ENCODE measurements at places on chromosomes 13 and 19.

GRCh38 chr13:98916403-98916802, 61.5 kb downstream of the DOCK9 start:
- no peak for DNase-seq

DNA sequence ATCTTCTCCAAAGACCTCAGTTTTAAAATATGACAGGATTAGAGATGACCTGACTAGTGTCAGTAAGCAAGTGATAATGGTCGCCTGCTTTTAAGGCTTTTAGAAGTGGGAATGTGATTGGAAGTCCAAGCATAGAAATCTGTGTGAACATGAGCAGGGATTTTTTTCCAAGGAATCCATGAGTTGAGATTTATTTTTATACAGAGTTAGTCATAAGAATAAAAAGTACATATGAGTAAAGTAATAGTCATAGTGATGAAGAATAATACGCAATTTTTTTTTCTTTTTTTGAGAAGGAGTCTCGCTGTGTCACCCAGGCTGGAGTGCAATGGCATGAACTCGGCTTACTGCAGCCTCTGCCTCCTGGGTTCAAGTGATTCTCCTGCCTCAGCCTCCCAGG, 1.6 kb downstream of the ZNF546 start:
- no peak for DNase-seq

- DNase-seq = peak; percentile 18
Measured at GRCh38 chr19:35558400-35559280, 4.8 kb downstream of the ATP4A start.

GRCh38 chr19:43464134-43464775, 1.2 kb downstream of the LYPD3 start:
- no peak for DNase-seq

DNA sequence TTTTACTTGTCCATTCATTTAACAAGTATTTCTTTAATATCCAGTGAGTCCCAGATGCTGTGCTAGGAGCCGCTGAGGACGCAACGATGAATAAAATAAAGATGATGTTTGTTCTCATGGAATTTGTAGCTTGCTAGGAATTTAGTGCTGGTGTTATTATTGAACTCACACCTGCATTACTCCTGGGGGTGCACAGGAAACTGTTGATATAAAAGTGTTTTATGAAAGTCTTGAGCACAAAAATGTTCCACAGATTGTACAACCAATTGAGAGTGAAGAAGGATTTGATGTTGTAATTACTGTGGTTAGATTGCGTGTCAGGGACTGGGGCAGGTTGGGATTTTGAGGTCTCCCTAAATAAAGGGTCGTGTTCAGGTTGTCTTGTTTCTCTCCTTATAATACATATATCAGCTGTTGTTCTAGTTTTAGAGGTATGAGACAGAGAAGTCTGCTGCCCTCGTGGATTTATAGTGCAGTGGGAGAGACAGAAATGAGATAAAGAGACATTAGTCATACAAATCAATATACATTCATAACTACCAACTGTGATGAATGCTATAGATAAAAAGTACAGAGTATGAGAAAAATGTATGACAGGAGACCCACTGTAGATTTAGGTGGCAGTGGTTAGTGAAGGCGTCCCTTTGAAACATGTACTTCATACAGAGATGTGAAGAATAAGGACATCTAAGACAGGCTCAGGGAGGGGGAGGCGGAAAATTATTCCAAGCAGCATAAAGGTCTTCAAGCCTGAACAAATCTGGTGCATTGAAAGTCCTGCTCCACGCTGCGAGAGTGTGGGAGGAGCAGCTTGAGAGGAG, 11.3 kb downstream of the CACNG6 start:
- DNase-seq = no peak

GRCh38 chr19:28023064-28023463, 1189.9 kb downstream of the UQCRFS1 start:
- no peak for DNase-seq

DNA sequence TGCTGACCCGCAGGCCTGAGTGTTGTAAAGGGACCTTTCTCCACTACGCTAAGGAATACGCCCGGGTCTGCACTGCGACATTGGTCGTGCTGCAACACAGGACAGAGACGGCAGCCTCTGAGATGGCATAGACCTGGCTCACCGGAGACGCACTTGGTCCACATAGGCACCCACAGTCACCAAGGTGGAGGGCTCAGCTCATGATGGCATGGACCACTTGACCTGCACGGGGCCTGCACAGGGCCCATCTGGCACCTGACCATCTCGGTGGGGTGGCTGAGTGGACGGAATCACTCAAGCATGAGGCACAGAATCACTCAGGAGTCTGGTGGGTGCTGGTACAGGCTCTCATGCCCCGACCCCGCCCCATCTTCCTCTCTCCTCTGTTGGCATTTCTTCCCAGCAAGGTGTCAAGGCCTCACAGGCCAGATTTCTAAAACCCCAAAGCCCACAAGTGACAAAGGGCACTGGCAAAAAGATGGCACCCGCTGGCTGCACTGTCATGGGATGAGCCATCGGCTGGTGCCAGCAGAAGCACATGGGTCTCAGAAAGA, 45.9 kb downstream of the TSHZ3 start:
- no peak for DNase-seq

- no peak for DNase-seq
Measured at GRCh38 chr19:54616057-54616456, 14.2 kb upstream of the LILRB1 start.

GRCh38 chr19:30355586-30355985, 16.6 kb upstream of the ZNF536 start:
- DNase-seq = no peak

- no peak for DNase-seq
Measured at GRCh38 chr19:49788857-49789256, 22.1 kb downstream of the AP2A1 start.

DNA sequence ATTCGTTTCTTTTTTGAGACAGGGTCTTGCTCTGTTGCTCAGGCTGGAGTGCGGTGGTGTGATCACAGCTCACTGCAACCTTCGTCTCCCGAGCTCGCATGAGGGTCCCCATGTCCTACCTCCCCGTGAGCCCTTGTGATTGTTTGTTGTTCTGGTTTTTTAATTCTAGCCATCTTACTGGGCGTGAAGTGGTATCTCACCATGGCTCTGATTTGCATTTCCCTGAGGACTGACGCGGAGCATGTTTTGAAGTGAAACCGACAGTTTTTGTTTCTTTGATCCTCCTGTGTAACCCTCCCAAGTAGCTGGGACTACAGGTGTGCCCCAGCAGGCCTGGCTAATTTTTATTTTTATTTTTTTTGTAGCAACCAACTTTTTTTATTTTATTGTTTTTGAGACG, 21.7 kb downstream of the GNG7 start:
- no peak for DNase-seq

- no peak for DNase-seq
Measured at GRCh38 chr13:24921881-24922280, 157.9 kb downstream of the RNF17 start.

- no peak for DNase-seq
Measured at GRCh38 chr19:47625650-47626049, 16.7 kb downstream of the BICRA start.

DNA sequence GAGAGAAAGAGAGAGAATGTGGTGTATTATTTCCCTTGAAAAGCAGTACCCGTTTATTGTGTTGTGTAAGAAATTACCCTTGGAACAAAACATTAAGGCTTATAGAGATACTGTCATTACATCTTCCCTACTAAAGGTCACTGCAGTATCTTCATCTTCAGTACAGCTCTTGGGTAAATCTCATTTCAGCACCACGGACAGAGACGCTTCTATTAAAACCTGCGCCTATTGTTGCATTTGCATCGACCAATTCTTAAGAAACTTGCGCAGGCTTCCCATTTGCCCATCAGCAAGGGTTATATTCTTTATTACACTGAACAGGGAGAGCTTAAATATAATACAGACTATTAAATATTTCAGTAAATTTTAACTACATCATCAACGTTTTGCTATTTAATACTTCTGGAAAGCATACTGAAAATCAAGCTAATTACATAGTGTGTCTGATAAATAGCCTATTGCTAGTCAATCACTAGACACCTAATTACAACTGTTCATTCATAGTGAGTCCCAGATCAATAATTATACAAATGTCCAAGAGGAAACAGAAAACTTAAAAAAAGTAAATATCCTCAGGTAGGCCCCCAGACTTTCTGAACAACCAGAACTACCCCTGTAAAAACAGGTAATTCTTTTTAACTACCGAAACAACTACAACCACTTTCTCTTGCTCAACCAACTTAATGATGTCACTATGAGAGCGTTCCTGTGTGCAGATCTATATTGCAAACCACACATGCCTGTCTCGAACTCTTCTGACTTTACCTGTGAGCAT, 350.6 kb downstream of the LIG4 start:
- peak; percentile 55 for DNase-seq

DNA sequence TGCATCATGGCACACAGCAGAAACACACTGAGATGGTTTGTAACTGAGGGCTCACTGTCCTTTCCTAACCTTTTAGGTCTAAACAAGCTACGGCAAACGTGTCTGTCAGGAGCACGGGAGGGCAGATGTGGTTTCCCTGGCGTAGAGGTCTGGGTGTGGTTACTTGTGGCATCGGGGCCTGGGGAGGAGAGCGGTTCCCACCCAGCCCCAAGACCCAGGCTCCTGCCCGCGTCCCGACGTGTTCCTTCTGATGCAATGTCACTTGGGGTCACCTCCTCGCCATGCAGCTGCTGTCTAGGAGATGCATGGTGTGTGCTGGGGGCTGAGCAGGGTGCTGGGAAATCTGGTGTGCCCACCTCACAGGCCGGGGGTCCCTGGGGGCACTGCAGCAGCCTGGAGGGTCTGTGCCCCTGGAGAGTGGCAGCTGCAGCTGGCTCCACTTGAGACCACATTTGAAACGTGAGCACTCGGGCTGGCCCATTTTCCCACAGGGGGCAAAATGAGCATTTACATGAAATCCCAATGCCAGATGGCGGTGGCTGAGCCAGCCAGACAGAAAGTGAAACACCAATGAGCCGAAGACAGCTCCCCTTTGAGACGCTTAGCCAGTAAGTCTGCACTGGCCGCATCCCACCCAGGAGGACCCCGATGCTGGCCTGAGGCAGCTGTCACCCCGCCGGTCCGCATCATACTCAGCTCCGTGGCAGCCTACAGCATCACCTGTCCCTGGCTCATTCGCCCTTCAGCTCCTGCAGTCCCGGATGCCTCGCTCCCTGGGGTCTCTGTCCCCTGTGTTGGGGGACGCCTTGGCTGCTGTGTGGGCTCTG, 22.3 kb upstream of the MYDGF start:
- no peak for DNase-seq

DNA sequence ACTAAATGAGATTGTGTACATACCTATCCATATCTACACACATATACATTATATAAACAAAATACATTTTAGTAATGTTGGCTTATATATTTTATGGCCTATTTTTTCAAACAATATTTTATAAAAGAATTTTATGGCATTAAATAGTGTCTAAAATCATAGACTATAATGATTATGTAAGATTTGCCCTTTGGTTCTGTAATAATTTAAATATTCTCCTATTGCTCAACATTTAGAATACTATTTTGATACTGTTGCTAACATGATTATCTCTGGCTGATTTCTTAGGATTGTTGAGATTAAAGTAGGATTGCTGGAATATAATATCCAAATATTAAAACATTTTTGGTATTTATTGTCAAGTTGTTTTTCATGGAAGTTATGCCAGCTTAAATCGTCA, 565.2 kb upstream of the GPC6 start:
- no peak for DNase-seq

GRCh38 chr19:32406161-32407003, 812 bp downstream of the DPY19L3 start:
- peak; percentile 66 for DNase-seq

DNA sequence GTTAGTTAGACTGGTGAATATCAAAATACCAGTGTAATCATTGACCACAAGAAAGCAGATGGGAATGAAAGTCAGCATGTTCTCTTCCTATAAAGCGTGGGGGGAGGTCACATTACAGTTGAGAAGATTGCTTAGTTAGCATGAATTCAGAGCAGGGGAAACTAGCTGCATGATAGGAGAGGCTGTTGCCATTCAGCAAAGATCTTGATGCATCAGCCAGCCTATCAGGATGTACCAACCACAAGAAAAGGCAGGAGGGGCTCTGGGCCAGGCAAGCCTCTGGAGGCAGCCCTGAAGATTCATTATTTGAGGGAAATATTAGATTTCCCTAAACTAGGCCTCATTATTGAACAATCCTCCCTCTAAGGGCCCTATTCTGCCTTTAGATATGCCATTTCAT, 5.0 kb upstream of the MTMR6 start:
- no peak for DNase-seq

DNA sequence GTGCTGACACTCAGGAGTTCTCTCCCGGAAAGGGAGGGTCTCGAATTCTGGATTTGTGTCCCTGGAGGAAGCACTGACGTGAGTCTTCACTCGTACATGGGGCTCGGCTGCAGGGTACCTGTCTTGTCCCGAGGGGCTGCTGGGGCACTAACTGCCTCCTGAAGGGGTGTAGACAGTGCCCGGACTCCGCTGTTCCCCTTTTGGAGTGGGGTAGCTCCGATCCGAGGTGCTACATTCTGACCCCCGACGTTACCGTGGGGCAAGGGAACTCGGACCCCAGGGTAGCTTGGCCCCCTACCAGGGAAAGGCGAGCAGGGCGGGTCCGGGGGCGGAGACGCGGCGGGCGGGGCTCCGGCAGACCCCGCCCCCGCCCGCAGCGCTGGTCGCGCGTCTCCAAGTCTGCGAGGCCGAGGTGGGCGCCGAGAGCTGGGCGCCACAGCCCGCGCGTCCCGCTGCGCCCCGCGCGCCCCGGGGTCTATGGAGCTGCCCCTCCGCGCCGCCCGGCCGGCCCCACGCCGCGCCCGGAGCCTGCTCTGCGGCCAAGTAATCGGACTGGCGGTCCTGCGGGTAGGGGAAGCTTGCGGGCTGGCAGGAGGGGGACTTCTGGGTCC, at the start of gene NPAS1:
TSS of gene NPAS1 (plus strand) at position 407 of the 611 bp plus-strand sequence. CDS start 1,211 bp downstream, outside the sequence.
- peak; percentile 36 for DNase-seq

DNA sequence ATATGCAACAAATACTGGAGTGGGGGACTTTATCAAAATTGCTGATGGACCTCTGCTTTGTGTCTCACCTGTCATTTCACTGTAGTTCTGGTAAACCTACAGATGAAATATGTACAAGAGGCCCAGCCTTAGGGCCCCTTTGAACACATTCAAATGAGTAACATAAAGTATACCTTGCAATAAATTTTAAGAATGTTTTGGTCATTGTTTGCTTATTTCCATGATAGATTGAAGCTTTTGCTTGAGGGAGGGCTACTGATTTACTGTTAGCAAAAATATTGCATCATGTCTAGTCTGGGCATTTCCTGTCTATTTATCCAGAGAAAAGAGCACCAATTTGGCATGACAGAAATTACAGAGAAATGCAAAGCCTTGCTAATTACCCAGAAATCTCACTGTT, 705.5 kb upstream of the PCDH9 start:
- no peak for DNase-seq

- DNase-seq = no peak
Measured at GRCh38 chr19:35164418-35164817, 9.9 kb downstream of the FXYD5 start.

DNA sequence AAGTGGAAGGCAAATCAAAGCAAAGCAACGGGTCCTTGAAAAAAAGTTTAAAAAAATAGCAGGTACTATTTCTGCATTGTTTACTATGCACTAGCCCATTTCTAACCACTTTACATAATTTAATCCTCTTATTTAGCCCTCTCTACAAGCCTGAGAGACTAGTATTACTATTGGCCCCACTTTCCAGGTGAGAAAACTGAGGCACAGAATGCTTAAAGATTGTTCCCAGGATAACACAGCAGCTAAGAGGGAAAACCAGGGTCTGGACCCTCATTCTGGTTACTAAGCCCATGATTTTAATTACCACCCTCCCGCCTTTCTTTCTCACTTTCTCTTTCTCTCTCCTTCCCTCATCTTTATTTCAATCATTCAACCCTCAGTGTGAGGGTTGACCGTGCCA, 5.7 kb downstream of the ZSWIM9 start:
- no peak for DNase-seq

Measured in retina (tissue), 1 donor.